ENCODE measurements at places on chromosomes 2 and 18. TPM values are rescaled to one million over a fixed set of nuclear protein-coding genes. Genes with fewer than 3 reads are reported as not detected.
A peak's percentile ranks its signal among the peaks of the same experiment; 100 is the strongest.

Gene TLX2
- total RNA-seq: 1.2 TPM

Gene PPP1R1C
- total RNA-seq: not detected

Gene ASIC4
- total RNA-seq: not detected

Gene IL36G
- total RNA-seq: not detected

Gene GPR45
- not detected for total RNA-seq

Gene SLC4A5
- 2.1 TPM for total RNA-seq

Gene CENPA
- total RNA-seq: not detected

DNA sequence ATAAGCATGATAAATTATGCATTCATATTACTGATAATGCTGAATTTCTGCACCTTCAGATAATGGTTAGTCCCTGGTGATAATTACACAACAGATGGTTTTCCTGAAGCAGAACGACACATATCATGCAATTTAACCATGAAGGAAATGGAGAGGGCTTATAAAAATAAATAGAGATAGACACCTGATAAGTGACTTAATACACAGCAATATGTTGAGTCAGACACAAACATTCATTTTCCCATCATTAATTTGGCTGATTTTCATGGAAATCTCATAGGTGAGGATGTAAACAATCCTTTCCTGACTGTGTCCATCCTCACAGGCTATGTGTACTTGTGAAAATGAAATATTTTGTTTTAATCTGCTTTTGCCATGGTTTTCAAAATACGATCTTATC lies 36.9 kb upstream of the DSEL start:
- H3K36me3 ChIP-seq: no peaks in the 10 kb centered on the region
- no peak for DNase-seq
- no peak overlapping the region for H3K27ac ChIP-seq
- H3K27me3 ChIP-seq: no peaks in the 10 kb centered on the region
- no peak overlapping the region for H3K4me3 ChIP-seq

GRCh38 chr2:194815475-194815874 lies 841.6 kb upstream of the SLC39A10 start:
- H3K27me3 ChIP-seq: no peaks in the 10 kb centered on the region
- H3K27ac ChIP-seq: no peak overlapping the region
- H3K4me3 ChIP-seq: no peak overlapping the region
- H3K4me1 ChIP-seq: no peaks in the 10 kb centered on the region

DNA sequence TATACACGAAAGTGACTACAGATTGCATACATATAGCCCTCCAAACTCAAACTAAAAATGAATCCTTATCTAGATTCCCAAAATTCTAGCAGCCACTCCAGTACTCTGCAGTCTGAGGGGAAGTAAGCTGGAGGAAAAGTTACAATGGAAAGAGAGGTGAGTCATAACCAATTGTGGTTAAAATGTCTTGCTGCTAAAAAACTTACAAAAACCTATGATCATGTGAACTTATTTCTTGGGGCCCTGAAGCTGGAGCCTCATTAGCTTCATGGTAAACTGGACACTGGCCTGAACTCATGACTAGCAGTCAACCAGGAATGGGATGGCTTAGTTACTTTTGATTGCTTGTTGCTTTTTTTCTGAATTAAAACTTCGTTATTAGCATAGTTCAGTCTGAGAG lies 175.9 kb downstream of the SLC4A3 start:
- no peak overlapping the region for H3K4me3 ChIP-seq
- no peak for DNase-seq
- no peaks in the 10 kb centered on the region for H3K27me3 ChIP-seq
- no peaks in the 10 kb centered on the region for H3K36me3 ChIP-seq
- H3K27ac ChIP-seq: no peak overlapping the region

DNA sequence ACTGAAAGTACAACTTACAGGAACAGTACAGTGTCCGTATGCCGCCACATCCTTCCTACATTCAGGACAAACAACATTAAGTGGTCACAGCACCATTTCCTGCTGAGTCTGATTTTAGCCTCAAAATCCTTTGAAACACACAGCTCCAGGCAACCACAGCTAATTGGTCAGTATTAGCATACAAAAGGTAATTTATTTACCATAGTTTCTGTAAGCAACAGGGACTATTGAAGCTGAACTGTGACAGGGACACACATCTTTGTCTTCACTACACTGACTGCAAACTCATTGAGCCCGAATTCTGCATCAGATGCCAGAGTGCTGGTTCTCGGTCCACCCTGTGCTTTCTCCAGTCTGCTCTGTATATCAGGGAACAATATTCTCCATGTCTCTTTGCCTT lies 151.8 kb downstream of the ST6GAL2 start:
- H3K36me3 ChIP-seq: no peaks in the 10 kb centered on the region
- no peak for DNase-seq
- no peaks in the 10 kb centered on the region for H3K4me1 ChIP-seq
- H3K4me3 ChIP-seq: no peak overlapping the region
- no peaks in the 10 kb centered on the region for H3K27me3 ChIP-seq
- no peak overlapping the region for H3K27ac ChIP-seq

GRCh38 chr18:58316396-58317342 lies 272.6 kb downstream of the NEDD4L start:
- H3K27ac ChIP-seq: peak overlapping the region; percentile 74
- H3K36me3 ChIP-seq: no peaks in the 10 kb centered on the region
- no peak overlapping the region for H3K4me3 ChIP-seq
- H3K27me3 ChIP-seq: no peaks in the 10 kb centered on the region
- no peak for DNase-seq

DNA sequence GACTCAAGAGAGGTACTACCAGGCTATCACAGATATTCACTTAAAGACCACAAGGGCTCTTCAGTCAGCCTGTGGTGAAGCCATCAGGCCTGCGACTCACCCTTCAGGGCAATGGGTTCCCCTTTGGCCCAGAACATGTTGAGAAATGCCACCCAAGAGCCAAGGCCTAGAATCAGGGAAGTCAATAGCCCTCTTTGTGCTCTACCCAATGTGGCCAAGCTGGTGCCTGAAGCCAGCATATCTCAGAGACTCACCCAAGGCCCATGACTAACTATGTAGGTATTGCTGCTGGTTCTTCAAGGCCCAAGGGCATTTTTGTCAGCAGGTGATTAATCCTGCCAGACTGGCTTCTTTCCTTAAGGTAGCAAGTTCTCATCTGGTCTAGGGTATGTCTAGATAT lies 338.9 kb upstream of the SETBP1 start:
- H3K27ac ChIP-seq: no peak overlapping the region
- no peak for DNase-seq
- no peaks in the 10 kb centered on the region for H3K4me1 ChIP-seq
- no peaks in the 10 kb centered on the region for H3K36me3 ChIP-seq
- H3K4me3 ChIP-seq: no peak overlapping the region

DNA sequence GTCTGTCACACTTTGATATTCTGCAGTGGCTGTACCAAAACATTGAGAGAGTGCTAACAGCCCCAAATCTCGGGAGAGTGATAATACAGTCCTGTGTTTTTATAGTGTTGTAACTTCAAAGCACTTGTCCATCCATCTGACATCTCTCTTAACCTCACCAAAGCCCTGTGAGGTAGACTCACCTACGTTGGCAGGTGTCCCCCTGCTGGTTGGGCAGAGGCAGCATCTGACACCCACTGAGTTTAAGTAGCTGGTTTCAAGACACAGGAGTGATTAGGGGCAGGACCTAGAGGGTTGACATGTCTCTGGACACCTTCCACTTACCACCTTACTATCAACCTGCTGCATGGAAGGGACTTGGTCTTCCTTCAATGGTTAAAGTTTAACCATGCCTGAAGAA lies 22.9 kb downstream of the COLEC12 start:
- no peak overlapping the region for H3K27ac ChIP-seq
- no peak for DNase-seq
- H3K27me3 ChIP-seq: no peaks in the 10 kb centered on the region
- H3K36me3 ChIP-seq: no peaks in the 10 kb centered on the region

DNA sequence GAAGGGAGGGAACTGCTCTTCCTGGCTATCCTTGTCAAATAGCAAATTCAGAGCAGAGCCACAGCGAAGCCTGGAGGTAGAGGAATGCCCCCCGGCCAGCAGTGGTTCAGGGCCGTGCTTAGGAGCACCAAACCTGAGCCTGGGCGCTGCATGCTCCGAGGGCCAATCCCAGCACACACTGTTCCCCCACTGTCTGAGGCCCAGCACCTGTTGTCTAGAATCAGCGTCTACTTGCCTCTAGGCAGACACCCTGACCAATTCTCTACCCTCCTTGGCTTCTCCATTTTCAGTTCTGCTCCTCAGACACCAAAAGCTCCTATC lies 177.6 kb upstream of the PKDCC start:
- no peaks in the 10 kb centered on the region for H3K27me3 ChIP-seq
- no peak overlapping the region for H3K4me3 ChIP-seq
- H3K4me1 ChIP-seq: peaks cover 33% of the 10 kb centered on the region
- DNase-seq: no peak
- no peak overlapping the region for H3K27ac ChIP-seq

- no peak overlapping the region for H3K27ac ChIP-seq
- DNase-seq: no peak
- H3K27me3 ChIP-seq: no peaks in the 10 kb centered on the region
- no peaks in the 10 kb centered on the region for H3K36me3 ChIP-seq
- H3K4me3 ChIP-seq: no peak overlapping the region
These were observed 82.3 kb downstream of the VAPA start for GRCh38 chr18:9996094-9996493.

- H3K27ac ChIP-seq: no peak overlapping the region
- H3K4me3 ChIP-seq: no peak overlapping the region
- H3K4me1 ChIP-seq: peaks cover 6% of the 10 kb centered on the region
- no peak for DNase-seq
- H3K27me3 ChIP-seq: no peaks in the 10 kb centered on the region
- no peaks in the 10 kb centered on the region for H3K36me3 ChIP-seq
These were observed 3.5 kb upstream of the ADNP2 start for GRCh38 chr18:80105369-80106167.

Data from sigmoid colon (tissue), 7 donors.